ENCODE measurements at places on chromosomes 13 and 19. TPM values are rescaled to one million over a fixed set of nuclear protein-coding genes. Genes with fewer than 3 reads are reported as not detected.

The MCEMP1 gene
- total RNA-seq = not detected

- no peak for DNase-seq
Observed at GRCh38 chr13:97726664-97727280, 226.7 kb upstream of the IPO5 start.

- no peak for DNase-seq
Observed at GRCh38 chr13:97015661-97016350, 21.5 kb upstream of the OXGR1 start.

GRCh38 chr19:48417421-48417820 is 24.0 kb downstream of the GRIN2D start:
- no peak for DNase-seq

- peak; percentile 32 for DNase-seq
Observed at GRCh38 chr19:31296741-31297390, 52.4 kb downstream of the TSHZ3 start.

The ZNF260 gene
- 7.1 TPM for total RNA-seq

The KCNRG gene
- 0.67 TPM for total RNA-seq

DNA sequence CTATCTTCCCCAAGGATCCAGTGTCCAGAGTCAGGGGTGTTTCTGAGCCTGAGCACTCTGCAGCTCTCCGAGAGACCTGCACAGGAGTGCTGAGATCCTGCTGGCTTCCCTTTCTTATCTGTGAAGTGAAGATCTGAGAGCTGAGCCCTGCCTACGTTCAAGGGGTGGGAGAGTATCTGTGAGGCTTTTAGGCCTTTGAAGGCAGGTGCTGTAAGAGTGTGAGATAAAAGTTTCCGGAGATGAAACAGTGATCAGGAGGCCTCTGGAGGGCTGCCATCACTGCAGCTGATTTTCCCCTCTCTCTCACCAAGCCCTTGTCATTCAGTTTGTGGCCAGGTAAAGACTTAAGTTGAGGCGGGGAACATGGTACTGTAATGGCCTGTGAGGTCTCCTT is 83.1 kb downstream of the AKAP11 start:
- no peak for DNase-seq

DNA sequence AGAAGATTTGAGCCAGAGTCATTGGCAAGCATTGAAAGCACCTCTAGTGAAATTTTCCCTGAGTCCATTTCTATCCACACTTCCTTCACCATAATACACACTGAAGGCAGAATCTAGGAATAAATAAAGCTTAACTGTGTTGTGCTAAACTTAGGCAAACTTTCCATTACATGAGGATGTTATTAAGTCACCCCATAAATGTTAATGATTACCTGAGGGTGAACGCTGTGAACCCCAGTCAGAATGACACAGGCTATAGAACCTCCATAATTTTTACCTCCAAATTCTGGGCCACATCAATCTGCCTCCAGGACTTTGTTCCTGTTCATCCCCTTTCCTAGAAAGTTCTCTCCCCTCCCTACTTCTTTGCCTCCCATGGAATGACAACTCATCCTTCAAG is 71.0 kb downstream of the RAP2A start:
- DNase-seq = no peak

DNA sequence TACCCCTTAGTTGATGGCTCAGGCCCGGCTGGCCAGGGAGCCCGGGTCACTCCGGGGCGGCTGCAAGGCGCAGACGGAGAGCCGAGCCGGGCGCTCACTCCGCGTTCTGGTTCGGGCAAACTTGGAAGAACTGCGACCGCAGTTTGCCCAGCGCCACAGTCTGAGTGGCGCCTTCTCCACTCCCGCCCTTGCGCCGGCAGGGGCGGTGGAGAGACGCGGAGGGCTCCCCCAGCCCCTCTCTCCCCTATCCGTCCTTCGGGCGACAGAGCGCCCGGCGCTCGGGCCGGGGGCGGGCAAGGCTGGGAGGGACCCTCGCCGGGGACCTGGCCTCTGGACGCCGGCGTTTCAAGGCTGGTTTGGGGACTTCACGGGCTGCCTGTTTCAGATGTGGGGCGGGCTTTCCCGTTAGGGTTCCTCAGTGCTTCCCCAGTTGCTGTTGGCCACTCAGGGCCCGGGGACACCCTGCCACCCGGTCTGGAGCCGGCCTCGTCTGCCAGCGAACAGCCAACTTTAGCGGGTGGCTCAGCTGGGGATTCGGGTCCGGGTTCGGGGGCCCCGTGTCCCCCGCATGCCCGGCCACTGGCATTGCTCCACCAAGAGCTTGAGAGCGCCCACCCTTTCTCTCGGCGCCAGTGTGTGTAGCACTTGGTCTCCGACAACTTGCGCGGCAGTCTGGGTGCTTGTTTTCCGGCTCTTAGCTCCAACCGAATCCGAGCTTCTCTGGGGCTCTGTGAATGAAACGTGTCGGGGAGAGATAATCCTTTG is 1.5 kb downstream of the GPC6 start:
- no peak for DNase-seq

The PEAK3 gene
- 8.2 TPM for total RNA-seq

GRCh38 chr13:75050419-75051046 is 431.4 kb downstream of the TBC1D4 start:
- no peak for DNase-seq

The ZNF382 gene
- 3.0 TPM for total RNA-seq

DNA sequence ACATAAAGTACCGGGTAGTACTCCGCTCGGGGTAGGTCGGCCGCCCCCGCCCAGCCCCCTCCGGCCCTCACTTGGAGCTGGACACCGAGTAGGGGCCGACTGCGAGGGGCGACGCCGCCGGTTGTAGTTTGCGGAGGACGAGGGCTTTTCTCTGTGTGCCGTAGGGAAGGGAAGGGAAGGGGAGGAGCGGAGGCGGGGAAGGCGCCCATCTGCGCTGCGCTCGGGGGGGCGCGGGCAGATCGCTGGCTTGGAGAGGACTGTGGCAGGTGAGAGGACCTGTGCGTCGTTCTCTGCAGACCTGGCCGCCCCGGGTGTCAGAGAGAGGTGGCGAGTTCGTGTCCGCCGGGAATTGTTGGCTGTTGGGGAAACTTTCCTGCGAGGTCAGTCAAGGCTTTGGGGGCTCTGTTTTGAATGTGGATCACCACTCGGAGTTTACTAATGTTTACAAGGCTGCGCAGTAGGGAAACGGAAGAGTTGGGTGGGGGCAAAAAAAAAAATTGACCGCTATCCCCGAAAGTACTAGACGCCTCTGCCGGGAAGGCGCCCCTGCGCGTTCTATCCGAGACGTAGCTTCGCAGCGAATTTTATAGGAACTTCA is 1.4 kb downstream of the ING1 start:
- no peak for DNase-seq

- DNase-seq = peak; percentile 38
Observed at GRCh38 chr19:4985551-4985991, 16.7 kb downstream of the KDM4B start.

DNA sequence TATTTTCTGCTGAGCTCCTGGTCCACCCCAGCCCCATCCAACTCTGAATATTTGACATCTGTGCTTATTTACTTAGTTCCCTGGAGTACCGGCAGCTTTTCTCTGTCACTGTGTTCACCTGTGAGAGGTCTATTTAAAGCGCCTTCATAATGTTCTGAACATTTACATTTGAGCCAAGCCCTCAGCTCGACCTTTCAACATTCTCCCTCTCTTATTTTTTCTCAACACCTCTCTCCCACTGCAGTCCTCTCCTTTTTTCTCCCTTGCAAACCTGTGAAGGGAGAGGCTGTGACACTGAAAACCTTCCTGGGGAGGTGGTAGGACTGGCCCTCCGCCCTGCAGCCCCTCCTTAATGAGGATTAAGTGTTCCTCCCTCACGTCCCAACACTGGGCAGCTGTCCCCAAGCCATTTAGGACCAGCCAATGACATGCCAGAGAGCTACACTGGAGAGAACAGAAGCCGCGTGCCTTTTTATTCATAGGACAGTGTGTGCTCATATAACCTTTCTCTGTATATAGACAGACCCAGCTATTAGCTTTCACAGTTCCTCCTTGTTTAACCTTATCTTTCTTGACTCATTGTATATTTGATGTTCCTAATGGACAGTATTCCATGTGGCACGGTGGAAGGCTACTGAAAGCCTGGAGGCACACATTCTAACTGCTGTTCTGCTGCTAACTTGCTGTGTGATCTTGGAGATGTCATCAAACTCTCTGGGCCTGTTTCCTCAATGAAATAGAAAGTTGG is 134.8 kb downstream of the NUFIP1 start:
- no peak for DNase-seq

GRCh38 chr19:9799162-9799561 is 19.7 kb downstream of the FBXL12 start:
- no peak for DNase-seq

The ZNF91 gene
- total RNA-seq = 38.2 TPM

The FNDC3A gene
- 39.0 TPM for total RNA-seq

DNA sequence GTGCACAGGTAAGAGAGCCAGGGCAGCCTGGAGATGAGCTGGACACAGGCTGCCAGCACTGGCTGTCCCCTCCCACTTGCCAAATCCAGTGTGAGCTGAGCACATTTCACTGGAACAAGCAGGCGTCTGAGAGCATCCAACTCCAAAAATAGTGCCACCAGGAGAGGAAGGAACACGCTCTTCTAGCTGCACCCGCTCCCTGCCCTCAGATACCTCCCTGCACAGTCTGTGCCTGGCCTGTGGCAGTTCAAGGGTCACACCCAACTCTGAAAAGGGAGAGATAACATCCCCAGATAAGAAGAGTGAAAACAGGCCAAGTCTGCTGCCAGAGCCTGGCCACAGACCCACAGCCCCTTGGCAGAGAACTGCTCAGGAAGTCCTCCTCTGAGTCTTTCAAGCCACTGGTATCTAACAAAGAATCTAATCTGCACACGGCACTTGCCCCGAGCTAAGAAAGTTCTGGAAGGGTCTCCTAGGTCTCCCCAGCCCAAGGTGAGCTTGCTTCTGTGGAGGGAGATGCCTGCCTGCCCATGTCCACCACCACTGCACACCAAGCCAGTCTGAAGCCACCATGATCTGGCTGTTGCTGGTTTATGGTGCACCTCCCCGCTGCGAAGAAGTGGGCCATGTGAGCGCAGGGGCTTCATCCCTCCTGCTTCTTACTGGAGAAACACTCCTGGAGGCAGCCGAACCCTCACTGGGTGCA is 14.7 kb downstream of the ELL start:
- DNase-seq = no peak

The SLAIN1 gene
- total RNA-seq = 33.2 TPM

The RAB8A gene
- 260 TPM for total RNA-seq

DNA sequence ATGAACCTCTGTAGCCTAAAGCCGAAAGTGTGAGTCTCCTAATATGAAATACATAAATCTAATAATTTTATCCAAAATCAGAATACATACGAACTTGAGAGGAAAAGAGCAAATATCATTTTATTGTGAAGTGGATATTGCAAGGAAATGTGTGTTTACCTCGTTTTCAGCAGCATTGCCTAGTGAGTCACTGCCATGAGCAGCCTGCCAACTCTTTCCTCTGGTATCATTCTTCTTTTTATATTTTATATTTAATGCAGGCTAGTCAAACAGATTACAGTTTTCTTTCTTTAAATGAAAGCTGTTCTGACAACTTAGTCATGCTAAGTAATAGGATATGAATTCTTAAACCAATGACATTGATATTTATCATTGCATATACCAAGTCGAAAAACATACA is 44.2 kb downstream of the EDNRB start:
- no peak for DNase-seq

DNA sequence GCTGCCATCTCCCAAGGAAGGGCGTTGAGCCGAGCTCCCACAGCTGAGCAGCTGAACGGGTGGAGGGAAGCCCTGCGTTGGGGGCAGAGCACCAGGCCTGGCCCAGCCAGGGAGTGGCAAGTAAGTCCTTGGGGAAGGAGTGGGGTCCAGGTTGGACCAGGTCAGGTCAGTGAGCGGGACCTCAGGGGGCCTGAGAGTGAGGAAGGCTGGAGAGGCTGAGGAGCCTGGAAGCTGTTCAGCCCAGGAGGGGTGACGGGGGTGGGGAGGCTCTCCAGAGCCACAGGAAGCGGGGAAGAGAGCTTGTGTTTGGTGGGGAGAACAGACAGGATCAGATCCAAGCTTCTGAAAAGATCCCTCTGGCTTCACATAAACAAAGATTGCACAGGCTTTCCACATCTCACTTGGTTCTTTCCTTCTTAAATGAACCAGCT is 55.4 kb upstream of the ATP12A start:
- no peak for DNase-seq

- DNase-seq = no peak
Observed at GRCh38 chr13:38980750-38981078, 9.9 kb downstream of the STOML3 start.

The THOP1 gene
- total RNA-seq = 224 TPM

The ACTL9 gene
- not detected for total RNA-seq

DNA sequence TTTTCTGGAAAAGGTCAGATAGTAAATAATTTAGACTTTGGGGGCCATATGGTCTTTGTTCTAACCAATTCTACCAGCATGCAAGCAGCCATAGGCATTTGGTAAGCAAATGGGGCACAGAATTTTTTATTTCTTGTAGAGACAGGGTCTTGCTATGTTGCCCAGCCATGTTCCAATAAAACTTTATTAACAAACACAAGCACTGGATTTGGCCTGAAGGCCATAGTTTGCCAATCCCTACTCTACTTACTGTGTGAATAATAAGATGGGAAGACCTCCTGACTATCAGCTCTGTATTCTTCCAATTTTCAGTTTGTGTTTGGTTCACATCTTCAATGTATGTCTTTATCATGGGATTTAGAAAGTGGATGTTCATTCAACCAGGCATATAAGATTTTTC is 53.0 kb upstream of the SERP2 start:
- DNase-seq = no peak

The NDFIP2 gene
- total RNA-seq = 110 TPM

The KLF2 gene
- 6.7 TPM for total RNA-seq

DNA sequence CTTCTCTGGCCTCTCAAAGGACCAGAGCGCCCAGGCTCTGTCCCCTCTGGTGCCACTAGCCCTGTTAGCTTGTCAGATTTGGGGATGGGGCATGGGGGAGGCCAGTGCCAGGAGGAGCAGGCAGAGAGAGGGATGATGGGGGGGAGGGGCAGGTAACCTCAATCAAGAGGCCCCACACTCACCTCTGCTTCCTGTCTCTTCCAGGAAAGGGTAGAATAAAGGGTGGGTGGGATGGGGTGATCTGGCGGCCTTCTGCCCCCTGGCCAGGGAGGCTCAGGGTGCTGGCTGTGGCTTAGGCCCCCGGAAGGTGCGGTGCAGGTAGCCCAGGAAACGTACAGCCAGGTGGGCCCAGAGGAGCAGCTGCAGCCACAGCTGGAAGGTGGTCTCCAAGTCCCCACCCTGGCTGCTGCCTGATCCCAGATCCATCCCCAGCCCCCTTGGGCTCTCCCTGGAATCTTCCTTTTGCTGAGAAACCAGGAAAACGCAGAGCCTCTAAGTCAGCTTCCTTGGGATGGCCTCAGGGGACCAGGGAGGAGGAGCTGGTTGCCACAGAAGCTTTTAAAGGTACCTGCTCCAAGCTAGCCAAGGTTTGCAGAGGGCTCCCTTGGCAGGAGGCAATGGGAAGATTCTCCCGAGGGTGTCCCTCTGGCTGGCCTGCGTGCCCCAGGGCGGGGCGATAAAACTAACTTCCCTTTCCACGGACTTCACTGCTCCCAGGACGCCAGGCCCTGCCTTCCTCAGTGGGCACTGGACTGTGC is 5.3 kb downstream of the PRKACA start:
- no peak for DNase-seq

- DNase-seq = no peak
Observed at GRCh38 chr13:68667863-68668262, 1437.7 kb upstream of the PCDH9 start.

The MEGF8 gene
- total RNA-seq = 20.1 TPM
